Right hindlimb (tissue), 1 donor: ENCODE measurements at places on chromosomes 1 and 21.

DNA sequence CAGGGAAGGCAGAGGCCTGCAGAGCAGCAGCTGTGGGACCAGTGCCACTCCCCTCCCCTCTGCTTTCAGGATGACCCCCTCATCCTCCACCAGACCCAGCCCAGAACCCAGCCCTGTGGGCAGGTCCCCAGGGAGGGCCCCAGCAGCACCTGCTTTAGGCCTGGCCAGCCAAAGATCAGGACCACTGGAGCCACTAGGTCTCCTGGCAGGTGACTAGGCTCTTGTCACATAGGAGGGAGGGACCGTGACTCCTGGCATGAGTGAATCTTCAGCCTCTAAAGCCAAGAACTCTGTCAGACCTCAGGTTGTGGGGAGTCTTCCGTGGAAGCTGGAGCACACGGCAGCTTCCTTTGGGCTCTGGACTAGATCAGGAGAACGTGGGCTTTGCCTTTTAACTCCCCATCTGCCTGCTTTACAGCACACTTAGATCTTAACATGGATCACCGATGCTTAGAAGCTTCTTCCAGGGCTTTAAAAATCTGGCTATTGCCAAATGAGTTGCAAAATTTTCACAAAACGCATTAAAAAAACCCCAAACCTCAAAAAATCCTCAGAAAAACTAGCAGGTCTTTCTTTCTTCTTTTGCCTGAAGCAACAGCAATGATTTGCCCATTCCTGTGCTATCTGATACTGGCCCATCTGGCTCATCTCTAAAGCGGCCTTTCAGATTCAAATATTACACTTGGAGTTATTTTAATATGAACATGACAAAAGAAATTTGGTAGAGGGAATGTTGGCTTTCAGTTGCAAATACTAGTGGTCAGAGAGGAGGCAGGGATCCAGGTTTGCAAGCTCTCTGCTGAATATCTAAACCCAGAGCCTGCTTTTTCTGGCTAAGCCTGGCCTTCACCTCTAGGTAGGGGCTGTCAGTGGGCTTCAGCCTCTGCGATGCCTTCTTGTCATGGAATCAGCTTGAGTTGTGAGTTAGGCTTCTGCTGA, 235.2 kb downstream of the SDCCAG8 start:
- DNase-seq = no peak

- DNase-seq = no peak
Observed at GRCh38 chr1:109218516-109218915, 4.8 kb downstream of the SARS1 start.

DNA sequence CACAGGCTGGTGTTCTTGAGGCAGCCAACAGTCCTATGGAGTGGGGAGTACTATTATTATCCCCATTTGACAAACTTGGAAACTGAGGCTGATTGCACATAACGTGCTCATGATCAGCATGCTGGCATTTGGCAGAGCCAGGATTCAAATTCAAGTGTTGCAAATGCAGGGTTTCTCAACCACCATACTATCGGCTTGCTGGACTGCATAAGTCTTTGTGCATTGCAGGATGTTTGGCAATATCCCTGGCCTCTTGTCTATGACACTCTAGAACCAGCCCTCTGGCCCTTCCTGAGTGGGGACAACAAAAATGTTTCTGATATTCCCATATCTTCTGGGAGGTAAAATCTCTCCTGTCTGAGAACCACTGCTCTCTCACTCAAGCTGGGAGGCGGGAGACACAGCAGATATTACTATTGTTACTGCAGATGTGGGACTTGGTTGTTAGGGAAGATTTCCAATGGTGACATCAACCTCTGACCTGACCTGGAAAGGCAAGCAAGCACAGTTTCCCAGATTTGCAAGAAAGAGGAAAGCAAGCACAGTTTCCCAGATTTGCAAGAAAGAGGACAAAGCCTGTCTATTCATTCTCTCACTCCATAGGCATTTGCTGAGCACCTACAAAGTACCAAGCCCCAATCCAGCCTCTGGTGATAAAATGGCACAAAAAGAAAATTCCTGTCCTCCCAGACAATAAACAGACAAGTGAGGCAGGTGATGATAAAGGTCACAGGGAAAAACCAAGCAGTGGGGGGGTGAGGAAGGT, 1.0 kb upstream of the AADACL3 start:
- DNase-seq = no peak

DNA sequence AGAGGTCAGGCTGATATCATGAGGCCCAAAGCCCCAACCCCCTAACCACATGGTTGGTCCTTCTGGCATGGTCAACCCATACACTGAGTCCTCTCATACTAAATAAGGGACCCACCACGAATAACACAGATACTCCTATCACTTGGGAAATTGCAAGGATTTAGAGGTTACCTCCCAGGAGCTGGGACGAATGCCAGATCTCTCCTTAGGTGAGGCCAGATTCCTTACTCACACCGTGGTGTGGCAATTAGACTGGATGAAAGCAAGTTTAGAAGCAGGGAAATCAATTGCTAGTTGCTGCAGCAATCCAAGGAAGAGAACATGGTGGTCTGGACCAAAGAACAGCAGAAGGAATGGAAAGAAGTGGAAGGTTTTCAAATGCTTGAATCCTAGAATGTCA, 60.1 kb downstream of the IER5 start:
- no peak for DNase-seq

DNA sequence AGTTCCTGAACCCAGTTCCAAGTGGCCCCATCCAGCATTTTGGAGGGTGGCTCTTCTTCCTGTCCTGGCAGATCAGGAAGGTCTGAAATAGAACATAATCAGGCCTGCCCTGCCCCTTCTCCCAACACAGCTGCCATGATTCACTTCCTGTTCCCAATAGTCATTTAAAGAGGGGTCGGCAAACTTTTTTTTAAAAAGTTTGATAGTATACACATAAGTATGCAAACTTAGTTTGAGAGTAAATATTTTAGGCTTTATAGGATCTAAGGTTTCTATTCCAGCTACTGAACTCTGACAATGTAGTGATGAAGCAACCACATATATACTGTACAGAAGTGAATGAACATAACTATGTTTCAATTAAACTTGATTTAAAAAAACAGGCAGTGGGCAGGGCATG, 66.4 kb downstream of the LUZP1 start:
- DNase-seq = no peak

GRCh38 chr1:154324669-154325582, at the start of gene ATP8B2:
Gene ATP8B2, plus strand, starts transcription at chr1:154325525. Its CDS starts 2,617 bp downstream, at chr1:154328142.
- DNase-seq = peak; percentile 93

DNA sequence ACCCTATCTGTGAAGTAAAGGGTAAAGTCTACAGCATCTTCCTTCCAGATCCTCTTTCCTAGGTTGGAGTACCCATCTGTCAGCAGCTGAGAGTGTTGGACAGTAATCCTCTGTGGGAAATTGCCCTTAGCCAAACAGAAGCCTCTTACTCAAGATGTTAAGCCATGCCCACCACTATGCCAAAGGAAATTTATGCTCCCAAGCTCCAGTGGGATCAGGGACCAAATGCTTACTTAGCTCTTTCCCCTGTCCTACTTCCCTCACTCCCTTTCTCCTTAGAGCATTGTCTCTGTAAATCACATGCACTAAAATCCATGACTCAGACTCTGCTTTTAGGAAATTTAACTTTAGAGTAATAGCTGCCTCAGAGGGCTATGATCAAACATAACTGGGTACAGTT, 254.0 kb downstream of the BRINP2 start:
- DNase-seq = no peak

GRCh38 chr1:201215531-201216357, 25.1 kb downstream of the IGFN1 start:
- no peak for DNase-seq

DNA sequence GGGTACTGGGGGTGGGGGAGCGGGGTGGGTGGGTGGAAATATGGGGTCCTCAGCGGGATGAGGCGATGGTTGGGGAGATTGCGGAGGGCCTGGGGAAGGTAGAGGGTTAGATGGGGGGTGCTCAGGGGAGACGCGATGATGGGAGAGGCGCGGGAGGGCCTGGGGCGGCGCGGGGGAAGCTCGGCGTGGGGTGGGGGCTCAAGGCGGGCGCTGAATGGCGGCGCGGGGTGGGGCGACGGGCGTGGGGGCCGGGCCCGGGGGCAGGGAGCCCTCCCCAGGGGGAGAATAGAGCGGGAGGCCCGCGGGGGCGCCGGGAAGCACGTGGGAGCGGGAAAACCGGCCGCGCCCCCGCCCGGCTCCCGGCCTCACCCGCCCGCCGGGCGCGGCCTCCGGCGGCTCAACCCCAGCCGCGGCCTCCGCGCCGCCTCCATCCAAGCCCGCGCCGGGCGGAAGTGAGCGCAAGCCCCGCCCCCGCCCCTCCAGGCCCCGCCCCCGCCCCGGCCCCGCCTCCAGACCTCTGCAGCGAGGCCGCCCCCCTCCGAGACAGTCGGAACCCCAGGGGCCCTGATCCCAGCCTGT, at the start of gene FAAP20:
FAAP20 (minus strand) TSS at position 454 of the 579 bp plus-strand sequence; CDS start at position 431, 23 bp downstream.
- peak; percentile 93 for DNase-seq

GRCh38 chr1:69088571-69088970, 479.2 kb upstream of the LRRC7 start:
- no peak for DNase-seq
